ENCODE measurements at places on chromosomes 2 and 18.

GRCh38 chr2:78676921-78677696 is 348.4 kb upstream of the REG3G start:
- DNase-seq = no peak

DNA sequence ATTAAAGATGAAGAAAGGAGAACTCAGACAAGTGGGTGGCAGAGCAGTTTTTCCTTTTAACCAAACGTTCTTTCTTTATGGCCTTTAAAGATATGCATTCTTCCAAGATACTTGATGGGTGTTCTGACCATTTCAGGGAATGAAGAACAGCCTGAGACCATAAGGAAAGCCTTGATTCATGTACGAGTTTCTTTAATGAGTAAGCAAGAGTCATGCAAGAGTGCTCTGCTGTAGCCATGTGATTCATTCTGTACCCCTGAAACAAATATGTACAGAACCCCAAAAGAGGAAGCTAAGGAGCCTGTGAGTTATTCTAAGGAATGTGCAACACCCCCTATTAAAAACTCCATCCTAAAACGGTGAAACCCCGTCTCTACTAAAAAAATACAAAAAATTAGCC is 372.8 kb downstream of the MTX2 start:
- no peak for DNase-seq

DNA sequence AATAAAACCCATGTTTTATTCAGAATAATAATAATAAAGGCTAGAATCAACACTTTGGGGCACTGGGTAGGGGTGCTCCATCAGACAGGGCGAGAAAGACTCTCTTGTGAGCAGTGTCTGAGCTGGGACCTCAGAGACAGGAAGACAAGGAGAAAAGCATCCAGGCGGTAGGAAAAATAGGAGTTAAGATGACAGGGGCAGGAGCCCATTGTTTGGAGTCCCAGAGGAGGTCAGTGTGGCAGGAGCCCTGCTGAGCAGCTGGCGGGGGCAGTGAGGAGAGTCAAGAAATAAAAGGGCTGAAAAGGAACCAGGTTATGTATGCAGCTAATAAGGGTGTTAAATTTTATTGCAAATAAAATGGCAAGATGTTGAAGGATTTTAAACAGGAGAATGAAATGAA is 457.4 kb downstream of the FBXO15 start:
- DNase-seq = no peak

DNA sequence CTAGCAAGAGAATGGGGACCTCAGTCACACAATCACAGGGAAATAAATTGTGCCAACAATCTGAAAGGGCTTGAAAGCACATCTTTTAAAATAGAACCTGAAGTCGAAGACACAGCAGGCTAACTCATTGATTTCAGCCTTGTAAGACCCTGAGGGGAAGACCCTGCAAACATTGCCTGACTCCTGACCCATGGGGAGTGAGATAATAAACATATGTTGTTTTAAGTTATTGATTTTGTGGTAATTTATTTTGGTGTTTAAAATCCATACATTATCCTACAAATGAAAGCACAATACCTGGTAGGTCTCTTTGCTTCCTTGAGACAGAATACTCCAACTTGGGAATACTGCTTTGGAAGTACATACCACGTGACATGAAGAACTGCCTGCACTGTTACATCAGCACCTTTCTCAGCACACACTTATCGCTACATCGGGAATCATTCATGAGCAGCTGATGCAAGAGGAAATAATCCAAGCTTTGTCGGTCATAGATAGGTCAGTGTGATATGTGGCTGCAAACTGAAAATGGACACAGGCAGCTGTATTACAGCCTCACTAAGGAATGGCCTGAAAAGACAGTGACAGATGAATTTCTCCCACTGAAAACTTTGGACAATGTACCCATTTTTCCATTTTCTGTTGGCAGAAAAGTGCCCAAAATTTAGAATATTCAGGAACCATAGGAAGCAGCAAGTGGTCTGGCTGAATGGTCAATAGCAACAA is 494.5 kb upstream of the MAP2 start:
- no peak for DNase-seq

DNA sequence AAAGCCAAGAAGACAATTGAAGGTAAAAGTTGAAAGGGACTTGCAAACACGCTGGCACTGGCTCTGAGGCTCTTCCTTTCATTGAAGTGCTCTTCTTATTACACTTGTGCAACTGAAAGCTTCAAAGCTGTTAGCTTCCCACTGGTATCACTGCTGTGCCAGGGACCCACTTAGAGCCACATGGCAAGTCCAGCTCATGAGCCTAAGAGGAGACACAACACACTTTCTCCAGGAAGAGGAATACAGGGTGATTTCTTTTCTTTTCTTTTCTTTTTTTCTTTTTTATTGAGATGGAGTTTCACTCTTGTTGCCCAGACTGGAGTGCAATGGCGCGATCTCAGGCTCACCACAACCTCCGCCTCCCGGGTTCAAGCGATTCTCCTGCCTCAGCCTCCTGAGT is 218.2 kb downstream of the ATAD2B start:
- no peak for DNase-seq

- no peak for DNase-seq
Measured at GRCh38 chr2:27485496-27485895, 4.0 kb downstream of the IFT172 start.

DNA sequence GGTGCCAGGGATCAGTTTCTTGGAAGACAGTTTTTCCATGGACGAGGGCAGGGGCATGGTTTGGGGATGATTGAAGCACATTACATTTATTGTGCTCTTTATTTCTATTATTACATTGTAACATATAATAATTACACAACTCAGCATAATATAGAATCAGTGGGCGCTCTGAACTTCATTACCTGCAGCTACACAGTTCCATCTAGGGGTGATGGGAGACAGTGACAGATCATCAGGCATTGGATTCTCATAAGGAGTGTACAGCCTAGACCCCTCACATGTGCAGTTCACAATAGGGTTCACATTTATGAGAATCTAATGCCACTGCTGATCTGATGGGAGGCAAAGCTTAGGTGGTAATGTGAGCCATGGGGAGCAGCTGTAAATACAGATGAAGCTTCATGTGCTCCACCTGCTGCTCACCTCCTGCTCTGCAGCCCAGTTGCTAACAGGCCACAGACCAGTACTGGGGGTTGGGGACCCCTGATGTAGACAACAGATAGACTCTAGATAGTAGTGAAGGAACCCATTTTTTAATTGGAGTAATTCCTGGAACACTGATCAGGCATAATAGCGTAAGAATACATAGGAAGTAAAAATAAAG is 41.5 kb upstream of the MC4R start:
- no peak for DNase-seq

- no peak for DNase-seq
Measured at GRCh38 chr2:45166229-45166890, 157.1 kb upstream of the SIX2 start.

GRCh38 chr18:31241900-31242409 is 76.0 kb upstream of the DSG1 start:
- DNase-seq = no peak

DNA sequence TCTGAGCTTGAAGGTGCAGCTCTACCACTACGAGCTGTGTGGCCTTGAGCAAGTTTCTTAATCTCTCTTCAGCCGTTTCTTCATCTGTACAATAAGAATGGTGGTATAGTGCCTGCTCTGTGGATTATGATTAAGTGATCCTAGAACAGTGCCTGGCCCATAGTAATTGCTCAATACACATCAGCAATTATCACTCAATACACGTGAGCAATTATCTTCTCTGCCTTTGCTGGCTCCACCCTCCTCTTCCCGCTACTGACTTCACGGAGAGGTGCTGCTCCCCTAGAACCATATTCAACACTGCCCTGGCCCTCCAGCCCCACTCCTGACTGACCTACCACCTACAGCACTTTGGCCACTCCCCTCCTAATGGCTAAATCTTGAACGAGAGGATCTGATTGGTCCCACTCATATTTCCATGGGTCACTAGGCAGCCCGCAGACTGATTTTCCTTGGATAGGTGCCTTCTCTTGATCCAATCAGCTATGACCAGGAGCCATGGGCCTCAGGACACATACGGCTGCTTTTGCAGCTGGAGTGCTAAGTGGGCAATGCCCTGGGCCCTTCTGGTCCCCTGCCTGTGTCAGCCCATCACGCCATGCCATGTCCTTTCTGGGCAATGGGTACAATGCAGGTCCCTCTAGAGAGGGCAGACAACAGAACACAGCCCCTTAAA is 77.5 kb downstream of the STPG4 start:
- DNase-seq = no peak

GRCh38 chr18:28062443-28062842 is 114.5 kb downstream of the CDH2 start:
- no peak for DNase-seq

GRCh38 chr2:112175958-112176573 is 37.9 kb downstream of the FBLN7 start:
- no peak for DNase-seq

DNA sequence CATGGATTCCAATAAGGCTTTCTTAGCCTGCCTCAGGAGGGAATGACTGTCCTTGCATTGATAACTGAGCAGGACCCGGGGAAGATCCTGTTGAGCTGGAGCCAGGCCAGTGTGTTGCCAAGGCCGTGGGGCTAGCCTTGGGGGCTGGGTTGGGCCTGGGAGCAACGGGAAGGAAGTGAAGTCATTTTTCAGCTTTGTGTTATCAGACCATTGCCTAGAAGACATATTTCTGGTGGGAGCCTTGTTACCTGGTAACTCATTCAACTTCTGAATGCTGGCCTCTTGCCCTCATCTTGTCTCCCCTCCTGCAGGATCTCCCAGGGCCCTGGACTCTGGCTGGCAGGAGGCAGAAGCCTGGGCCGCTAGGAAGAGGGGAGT is 92.7 kb upstream of the MGAT5 start:
- no peak for DNase-seq

- DNase-seq = no peak
Measured at GRCh38 chr2:202038471-202039277, 5.0 kb downstream of the FZD7 start.

- DNase-seq = no peak
Measured at GRCh38 chr18:4603955-4604354, 148.8 kb upstream of the DLGAP1 start.

DNA sequence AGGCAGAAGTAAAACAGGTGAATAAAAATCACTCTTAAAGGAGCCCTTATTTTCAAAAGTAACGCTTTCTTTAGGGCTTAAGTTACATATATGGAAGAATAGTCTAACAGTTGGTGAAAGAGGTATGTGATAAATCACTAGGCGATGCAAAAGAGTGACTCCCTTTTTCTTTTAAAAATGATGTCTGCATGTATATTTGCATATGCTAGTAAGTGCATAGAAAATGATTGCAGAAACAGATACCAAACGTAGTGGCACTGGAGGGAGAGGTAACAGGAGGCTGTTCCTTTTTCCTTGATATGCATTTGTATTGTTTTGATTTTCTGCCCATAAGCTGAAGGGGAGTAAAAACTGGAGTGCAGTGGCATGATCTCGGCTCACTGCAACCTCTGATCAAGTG is 158.3 kb downstream of the PRPF40A start:
- DNase-seq = no peak

GRCh38 chr2:120415060-120415459 is 69.1 kb downstream of the INHBB start:
- no peak for DNase-seq

- DNase-seq = no peak
Measured at GRCh38 chr2:19902216-19902740, 495 bp upstream of the TTC32 start.

GRCh38 chr2:200179151-200179550 is 127.3 kb upstream of the SPATS2L start:
- no peak for DNase-seq

GRCh38 chr2:104845552-104845931 is 8.4 kb upstream of the POU3F3 start:
- no peak for DNase-seq

GRCh38 chr2:120552800-120553481 is 182.7 kb upstream of the GLI2 start:
- DNase-seq = no peak

DNA sequence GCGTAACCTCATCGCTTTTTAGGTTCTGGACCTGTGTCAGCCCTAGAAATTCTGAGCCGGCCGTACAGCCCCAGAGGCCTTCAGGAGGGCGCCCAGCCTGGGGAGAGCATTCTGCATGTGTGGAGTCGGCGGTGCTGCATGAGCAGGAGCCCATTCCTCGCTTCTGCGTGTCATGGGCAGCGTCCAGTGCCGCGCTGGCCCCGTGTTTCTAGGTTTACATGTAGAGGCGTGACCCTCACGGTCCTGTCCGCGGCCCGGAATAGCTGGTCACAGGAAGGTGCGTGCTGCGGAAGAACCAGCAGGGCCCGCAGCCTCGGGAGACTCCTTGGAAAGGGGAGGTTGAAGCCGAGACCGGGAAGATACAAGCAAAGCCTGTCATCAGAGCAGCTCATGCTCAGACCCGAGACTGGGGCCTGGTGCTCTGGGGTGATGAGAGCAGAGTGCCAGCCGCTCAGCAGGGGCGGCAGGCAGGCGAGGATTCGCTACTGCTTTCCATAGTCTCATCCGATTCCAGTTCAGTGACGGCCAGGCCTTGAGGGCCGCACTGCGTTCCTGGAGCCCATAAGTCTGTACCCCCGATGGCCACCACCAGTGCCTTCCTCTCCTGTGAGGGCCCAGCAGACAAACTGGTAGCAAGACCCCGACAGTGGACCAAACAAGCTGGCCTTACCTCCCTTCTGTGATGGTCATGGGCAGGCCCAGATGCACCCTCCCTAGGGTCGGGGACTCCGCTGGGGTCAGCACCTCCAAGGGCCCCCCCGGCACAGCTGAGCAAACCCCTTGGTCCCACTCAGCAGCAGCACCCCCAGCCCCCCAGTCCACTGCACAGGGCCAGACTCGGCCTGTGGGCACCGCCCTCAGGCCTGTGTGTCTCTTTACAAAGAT is 15.6 kb upstream of the NFATC1 start:
- DNase-seq = no peak

DNA sequence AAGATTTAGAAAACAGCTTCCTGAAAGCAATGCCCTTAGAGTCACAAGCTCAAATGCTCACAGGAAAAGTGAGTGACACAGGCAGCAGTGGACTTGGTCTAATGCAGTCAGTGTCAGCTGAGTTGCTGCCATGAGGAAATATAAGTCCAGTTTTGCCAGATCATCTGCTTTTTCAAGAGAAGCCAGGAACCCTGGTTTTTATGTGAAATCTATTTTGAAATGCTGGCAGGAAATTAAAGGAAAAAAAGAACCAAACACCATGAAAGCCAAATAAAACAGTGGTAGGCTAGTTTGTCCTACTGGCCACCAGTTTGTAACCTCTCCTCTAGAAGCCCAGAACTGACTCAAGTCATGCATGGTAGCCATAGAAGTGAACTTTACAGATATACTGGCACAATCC is 109.2 kb downstream of the THADA start:
- no peak for DNase-seq
